Renal pelvis (tissue), 12 donors: ENCODE measurements at places on chromosomes 16 and 17. TPM values are rescaled to one million over a fixed set of nuclear protein-coding genes. Genes with fewer than 3 reads are reported as not detected.

- DNase-seq: no peak
Observed at GRCh38 chr17:71530248-71530647, 590.6 kb upstream of the SOX9 start.

Gene RAI1
- polyA plus RNA-seq: 43.9 TPM

DNA sequence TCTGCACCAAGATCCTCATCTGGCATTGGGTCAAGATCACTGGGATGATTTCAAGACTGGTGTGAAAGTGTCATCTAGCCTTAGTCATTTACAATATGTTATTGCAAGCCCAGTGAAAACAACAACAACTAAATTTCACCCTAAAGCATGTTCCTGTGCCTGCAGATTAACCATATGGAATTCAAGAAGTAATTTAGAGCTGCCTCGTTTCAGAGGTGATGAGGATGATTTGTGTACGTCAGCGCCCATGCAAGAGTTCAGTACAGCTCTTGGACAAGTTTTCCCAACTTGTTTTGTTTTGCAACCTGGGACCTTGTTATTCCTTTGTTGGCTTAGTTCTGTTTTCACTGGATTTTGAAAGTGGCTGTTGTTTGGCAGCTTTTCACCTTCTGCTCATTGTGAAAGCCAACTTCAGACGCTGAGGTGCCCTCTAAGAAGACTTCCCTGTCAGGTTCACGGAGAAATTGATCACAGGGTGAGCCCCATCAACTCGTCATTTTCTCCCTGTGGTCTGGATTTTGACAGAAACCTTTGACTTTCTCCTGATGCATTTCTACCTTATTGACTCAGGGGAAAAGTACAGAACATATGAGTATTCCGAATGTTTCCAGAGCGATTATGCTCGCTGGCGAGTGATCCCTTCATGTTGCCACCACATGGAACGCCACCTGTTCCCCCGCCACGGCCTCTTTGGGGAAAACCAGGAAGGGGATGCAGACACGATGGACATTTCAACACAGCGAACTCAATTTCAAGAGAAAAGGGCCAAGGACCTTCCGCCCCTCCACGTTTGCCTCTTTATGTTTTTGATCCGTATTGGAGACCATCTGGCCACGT is 85.6 kb downstream of the FOXL1 start:
- DNase-seq: no peak

DNA sequence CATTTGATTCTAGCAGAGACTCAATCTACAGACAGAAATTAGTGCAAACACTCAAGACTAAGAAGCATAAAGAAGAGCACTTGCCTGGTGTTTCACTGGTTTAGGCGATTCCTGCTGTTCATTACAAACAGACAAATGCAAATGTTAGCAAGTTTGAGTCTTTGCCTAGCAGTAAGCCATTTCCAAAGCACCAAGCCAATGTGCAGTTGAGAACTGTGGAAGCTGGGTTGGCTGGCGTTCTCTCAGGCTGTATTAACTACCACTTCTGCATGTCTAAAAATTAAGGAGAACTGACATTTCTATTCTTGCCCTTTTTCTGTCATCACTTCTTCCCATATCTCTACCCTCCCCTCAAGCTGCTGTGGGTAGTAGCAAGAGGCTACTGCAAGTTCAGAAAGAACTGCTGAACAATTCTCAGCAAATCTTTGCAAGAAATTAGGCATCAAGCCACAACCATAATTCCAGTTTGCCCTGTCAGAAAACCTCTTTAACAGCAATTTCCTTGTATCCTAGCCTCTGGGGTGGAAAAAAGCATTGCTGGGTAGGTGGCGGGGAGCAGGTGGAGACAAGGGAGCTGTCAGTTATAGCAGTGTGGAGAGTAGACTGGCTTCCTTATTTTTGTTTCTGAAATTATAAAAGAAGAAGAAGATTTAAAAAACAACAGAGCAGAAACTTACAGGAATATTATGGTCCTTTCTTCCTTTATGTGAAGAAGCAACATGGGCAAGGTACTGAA is 53.8 kb downstream of the MYH10 start:
- no peak for DNase-seq

GRCh38 chr17:31231852-31232251 is 65.2 kb downstream of the OMG start:
- DNase-seq: no peak

Gene KRT35
- polyA plus RNA-seq: not detected

Gene HSF5
- polyA plus RNA-seq: 0.36 TPM

DNA sequence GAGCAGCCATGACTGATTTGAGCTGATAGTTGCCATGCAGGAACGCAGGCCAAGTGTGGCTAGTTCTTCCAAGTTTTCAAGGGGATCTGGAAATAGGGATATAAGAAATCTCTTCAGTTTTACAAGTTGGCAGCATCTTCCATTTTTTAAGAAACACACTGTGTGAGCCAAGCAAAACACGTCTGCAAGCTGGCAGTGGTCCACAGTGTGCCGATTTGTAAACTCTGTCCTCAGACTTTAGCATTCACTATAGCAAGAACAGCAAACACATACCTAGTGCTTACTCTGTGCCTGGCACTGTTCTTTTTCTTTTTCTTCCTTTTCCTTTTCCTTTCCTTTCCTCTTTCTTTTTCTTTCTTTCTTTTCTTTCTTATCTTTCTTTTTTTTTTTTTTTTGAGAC is 2.9 kb downstream of the ORAI3 start:
- DNase-seq: no peak

Gene KRT27
- polyA plus RNA-seq: 0.30 TPM
